ENCODE measurements at places on chromosomes 2 and 18.

- no peak for DNase-seq
Observed at GRCh38 chr2:28527196-28527595, 31.3 kb downstream of the PLB1 start.

DNA sequence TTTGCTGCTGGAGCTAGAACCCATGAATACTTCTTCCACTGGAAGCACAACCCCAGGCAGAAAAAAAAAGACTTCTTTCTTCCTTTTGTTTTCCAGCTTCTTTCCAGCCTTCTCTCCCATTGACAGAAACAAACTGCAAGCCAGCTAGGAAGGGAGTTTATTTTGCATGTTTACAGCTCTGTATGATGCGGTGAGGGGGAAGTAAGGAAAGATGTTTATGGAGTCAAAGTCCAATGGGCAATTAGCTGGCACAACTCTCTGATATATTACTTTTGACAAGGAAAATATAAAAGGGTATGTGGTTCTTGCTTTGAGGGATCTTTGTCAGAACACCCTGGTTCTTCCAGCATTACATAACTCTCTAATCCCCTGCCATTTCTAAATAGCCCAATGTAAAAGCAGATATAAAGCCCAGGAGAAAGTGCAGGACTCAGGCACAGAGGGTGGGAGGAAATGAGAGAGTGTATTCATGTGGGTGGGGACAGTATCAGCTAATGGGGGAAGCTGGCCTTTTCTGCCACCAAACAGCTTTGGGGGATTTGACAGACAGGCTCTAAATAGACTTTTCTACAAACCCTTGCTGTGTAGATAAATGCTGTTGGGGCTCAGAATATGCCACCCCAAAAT is 9.3 kb upstream of the NMS start:
- DNase-seq: no peak

DNA sequence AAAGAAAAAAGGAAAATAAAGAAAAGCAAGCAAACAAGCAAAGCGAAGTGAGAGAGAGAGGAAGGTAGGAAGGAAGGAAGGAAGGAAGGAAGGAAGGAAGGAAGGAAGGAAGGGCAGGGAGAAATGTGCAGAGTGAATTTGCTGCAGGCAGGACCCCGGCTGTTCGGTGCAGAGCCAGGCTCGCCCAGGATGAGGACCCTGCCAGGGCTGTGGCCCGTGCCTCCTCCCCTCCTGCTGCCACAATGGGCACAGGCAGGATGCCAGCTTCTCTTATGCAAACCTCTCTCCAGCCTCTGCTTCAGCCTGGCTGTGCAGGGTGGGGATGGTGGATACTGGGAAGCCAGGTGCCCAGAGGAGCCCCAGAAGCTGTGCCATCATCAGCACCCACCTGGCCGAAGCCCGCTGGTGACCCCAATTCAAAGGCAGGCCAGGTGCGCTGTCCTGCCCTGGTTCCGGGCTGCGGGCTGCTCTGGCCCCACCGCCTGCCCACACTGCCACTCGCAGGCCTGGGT is 3.2 kb downstream of the GPR17 start:
- no peak for DNase-seq

- DNase-seq: no peak
Observed at GRCh38 chr2:113119111-113119510, 8.3 kb upstream of the IL1RN start.

DNA sequence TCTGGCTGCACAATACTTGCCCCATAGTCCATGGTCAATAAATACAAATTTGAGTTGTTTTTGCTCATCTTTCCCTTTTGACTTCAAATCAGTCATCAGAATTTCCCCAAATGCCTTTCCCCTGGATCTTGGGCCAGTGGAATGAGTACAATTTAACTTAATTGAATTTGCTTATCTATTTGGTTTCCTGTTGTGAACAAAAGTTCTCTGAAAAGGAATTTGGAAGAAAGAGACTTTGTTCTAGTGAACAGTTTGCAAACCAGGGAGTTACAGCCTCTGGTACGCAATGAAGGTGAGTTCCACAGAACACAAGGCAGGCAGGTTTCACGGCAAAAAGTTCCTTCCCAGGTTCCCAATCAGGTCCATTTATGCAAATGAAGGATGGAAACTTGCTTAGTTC is 1.2 kb upstream of the UGT1A1 start:
- DNase-seq: no peak

GRCh38 chr2:174908284-174908683 is 96.9 kb downstream of the CHN1 start:
- no peak for DNase-seq

DNA sequence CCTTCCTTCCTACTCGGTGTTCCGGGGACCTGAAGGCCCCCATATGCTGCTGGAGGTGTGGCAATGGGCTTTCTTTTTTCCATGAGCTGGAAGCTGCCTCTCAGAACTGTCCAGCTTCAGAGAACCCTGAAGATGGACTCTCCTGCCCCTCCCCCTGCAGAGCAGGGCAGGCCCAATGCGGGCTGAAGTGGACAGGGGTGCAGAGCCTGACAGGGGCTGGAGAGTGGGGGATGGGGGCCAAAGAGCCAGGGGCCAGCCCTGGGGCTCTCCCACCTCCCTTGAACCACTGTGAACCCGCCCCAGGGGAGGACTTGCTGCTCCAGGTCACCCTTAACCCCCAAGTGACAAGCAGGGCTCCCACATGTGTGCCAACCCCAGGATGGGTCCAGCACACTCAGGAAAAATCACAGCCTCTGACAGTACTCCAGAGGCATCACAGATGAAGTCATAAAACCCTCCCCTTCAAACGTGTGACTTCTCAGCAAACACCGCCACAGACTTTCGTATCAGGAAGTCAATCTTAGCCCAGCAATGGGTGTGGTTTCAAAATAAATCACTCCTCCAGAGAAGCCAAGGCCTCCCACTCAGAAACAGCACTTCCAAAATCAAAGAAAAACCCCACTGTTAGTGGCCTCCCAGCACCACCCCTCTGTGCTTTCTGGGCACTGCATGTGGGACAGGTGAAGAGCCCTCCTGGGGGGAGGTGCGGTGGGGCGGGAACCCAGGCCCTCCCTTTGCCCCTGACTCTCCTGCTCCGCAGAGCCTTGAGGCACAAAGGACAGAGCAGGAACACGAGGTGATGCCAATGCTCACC is 135.8 kb downstream of the HDAC4 start:
- peak; percentile 53 for DNase-seq

DNA sequence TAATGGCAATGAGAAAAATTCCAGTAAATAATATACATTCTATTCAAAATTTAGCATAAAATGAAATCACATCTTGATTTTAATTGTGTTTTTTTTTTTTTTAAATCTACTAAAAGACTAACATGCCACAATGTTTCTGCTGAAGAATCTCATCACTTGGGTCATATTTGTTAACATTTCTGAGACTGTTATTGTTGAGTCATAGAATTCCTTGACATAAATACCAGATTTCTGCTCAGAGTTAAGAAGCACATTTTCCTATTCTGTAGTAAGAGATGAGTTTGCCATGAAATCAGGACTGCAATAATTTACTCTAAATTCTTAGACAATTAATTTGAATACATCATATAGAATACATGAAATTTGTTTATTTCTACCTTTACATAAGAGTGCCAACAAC is 154.9 kb upstream of the KYNU start:
- DNase-seq: no peak

GRCh38 chr2:59390581-59390980 is 1149.5 kb upstream of the FANCL start:
- no peak for DNase-seq

GRCh38 chr2:33897741-33898140 is 298.6 kb upstream of the FAM98A start:
- DNase-seq: no peak

GRCh38 chr2:143505542-143505941 is 376.3 kb downstream of the ARHGAP15 start:
- DNase-seq: no peak

GRCh38 chr2:222034058-222034457 is 264.7 kb downstream of the PAX3 start:
- DNase-seq: no peak

GRCh38 chr2:128549646-128550260 is 231.1 kb upstream of the HS6ST1 start:
- DNase-seq: no peak

GRCh38 chr2:26887151-26887550 is 39.2 kb downstream of the DPYSL5 start:
- no peak for DNase-seq

DNA sequence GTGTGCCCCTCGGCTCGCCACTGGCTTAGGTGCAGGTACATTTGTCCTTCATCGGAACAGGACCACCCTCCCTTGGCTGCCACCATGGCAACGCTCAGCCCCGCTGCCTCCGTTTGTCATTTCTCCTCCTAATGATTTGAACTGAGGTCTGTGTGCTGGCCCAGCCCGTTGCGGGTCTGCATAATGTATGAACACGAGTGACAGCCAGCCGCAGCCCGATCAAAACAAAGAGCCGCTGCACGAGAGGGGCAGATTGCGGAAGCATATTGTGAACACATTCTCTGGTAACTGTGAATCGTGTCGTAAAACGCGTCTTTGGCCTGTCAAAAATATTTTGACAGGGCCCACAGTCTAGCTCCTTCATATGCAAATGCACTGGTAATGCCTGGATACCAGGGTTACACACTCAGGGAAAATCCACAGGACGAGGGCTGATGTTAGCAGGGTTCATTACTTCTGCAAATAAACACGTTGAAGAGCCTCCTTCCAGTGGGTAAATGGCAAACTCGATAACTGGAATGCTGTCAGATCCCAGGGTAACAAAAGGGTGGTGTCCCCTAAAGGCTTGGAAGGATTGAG is 137.0 kb downstream of the AGAP1 start:
- DNase-seq: no peak

GRCh38 chr18:44883671-44884070 is 203.0 kb downstream of the SETBP1 start:
- no peak for DNase-seq

DNA sequence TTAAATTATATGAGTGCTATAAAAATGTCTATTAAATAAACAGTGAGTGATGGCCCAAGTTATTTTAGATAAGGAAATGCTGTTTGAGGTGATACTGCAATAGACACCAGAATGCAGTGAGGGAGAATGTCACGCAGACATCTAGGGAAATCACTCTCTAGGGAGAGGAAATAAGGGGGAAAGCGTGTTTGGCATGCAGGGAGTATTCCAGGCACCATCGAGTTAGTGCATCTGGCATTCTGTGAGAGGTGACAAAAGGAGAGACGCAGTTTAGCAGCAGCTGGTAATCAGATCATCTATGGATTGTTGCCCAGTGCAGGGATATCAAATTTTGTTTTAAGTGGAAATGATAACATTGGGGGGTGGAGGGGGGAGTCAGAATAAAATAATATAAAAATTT is 175.4 kb upstream of the NETO1 start:
- DNase-seq: no peak

DNA sequence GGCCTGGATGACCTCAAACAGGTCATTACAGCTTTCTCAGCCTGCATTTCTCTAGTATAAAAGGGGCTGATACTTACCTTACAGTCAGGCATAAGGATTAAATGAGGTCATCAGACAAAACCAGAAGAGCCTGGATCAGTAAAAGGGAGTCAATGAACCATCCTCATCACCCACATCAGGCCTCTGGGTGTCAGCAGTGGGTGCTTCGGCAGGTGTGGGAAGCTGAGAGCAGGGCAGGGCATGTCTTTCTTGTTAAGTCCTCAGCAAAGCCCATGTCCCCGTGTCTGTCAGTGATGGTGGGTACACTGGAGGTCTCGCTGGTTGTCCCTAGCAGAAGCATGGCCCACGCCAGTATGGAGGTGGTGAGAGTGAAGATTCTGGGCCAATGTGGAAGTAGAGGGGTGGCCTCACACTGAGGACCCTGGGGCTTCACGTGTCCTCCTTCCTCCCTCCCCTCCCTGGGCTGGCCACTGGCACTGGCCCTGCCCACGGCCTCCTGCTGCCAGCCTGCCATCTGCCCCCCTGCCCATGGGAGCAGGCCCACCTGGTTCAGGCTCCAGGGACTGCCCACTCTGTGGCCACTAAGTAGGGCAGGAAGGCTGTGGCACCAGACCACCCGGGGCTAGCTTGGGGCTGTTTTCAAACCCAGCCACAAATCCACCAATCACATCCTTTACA is 4.4 kb downstream of the ADRA2B start:
- no peak for DNase-seq

GRCh38 chr2:47060652-47061170 is 94.4 kb downstream of the STPG4 start:
- no peak for DNase-seq

GRCh38 chr18:39453882-39454281 is 1888.3 kb upstream of the CELF4 start:
- DNase-seq: no peak
